Muscle of back (tissue), 13 donors: ENCODE measurements at places on chromosomes 3 and 15. TPM values are rescaled to one million over a fixed set of nuclear protein-coding genes. Genes with fewer than 3 reads are reported as not detected.
A peak's percentile ranks its signal among the peaks of the same experiment; 100 is the strongest.

The PTPRG gene
- polyA plus RNA-seq: 31.6 TPM

The GADL1 gene
- polyA plus RNA-seq: 19.2 TPM

The GRK7 gene
- 0.13 TPM for polyA plus RNA-seq

DNA sequence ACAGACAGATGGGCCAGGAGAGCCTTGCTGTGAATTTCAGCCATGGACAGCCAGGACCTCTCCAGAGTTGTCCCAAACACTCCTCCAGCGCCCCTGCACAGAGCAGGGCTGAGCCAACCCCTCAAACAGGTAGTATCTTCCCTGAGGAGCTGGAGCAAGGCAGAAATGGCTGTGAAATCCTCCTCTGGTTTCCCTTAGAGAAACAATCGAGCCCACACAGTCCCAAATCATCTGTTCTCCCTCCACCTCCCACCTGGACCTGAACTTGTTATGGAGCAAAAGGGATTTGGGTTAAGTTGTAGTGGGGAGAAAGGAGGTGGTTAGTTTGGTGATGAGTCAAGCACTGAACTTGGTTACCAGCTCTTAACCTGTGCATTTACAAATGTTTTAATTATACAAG, 205.7 kb upstream of the BHLHE40 start:
- DNase-seq: no peak

GRCh38 chr3:55452886-55453285, 34.2 kb downstream of the WNT5A start:
- no peak for DNase-seq

GRCh38 chr15:80452166-80452565, 48.0 kb downstream of the ARNT2 start:
- no peak for DNase-seq

- peak; percentile 19 for DNase-seq
Observed at GRCh38 chr15:95511671-95512070, 818.8 kb upstream of the NR2F2 start.

DNA sequence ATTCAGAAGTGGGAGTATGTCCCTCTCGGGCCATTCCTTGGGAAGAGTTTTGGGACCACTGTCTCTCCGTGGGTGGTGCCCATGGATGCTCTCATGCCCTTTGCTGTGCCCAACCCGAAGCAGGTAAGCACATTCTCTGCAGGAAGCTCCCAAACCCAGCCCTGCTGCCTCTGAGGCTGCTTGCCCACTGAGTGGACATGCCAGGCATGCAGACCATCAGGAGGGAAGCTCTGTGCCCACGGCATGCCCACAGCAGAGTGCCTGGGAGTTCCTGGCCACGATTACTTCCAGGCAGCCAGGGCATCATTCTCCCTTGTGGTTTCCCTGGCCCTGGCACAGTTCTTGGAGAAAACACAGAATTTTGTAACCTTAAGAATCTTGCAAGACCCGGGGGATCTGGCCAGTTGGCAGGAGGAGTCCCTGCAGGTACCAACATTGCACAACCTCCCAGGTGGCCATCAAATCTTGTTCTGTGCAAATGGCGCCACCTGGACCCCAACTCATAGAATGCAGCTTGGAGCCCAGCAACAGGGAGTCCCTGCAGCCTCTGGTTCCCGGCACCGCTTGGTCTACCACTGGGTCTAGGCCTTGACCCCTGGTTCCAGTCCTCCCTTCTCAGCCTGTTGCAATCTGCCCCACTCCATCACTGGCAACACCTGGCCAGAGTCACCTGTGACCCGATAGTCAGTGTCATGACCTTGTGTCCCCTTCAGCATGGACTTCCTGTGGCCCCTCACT, 20.4 kb downstream of the FAH start:
- DNase-seq: peak; percentile 50

GRCh38 chr3:133276594-133276993, 123.3 kb upstream of the BFSP2 start:
- DNase-seq: no peak

- DNase-seq: no peak
Observed at GRCh38 chr15:92000709-92001108, 147.2 kb downstream of the SLCO3A1 start.
